ENCODE measurements at places on chromosomes 3 and 15. TPM values are rescaled to one million over a fixed set of nuclear protein-coding genes. Genes with fewer than 3 reads are reported as not detected.

Gene GABRR3
- 4.6 TPM for total RNA-seq

Gene GPR149
- 1.7 TPM for total RNA-seq

Gene PODXL2
- total RNA-seq: 0.72 TPM

Gene TCTA
- 10.1 TPM for total RNA-seq

Gene CLEC3B
- total RNA-seq: 18.3 TPM

Gene GOLGA8G
- 3.6 TPM for total RNA-seq

Gene USP8
- 75.4 TPM for total RNA-seq

Gene SATB1
- 76.6 TPM for total RNA-seq

All from umbilical cord (tissue), 2 donors.